ENCODE measurements at places on chromosomes 4 and X.

GRCh38 chr4:100095729-100096595, 94.3 kb downstream of the DDIT4L start:
- DNase-seq, result peak; percentile 59

- no peak for DNase-seq
Measured at GRCh38 chr4:169039251-169039954, 29.3 kb upstream of the CBR4 start.

DNA sequence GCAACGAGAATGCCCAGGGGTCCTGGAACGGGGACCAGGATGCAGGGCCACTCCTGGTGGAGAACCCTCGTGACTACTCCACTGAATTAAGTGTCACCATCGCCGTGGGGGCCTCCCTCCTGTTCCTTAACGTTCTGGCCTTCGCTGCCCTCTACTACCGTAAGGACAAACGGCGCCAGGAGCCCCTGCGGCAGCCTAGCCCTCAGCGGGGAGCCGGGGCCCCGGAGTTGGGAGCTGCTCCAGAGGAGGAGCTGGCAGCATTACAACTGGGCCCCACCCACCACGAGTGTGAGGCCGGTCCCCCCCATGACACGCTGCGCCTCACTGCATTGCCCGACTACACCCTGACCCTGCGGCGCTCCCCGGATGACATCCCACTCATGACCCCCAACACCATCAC, 24.9 kb downstream of the NLGN3 start:
- no peak for DNase-seq

GRCh38 chrX:114097427-114097826, 486.5 kb upstream of the HTR2C start:
- DNase-seq, result no peak

GRCh38 chr4:120977435-120977997, 55.0 kb upstream of the PRDM5 start:
- no peak for DNase-seq

DNA sequence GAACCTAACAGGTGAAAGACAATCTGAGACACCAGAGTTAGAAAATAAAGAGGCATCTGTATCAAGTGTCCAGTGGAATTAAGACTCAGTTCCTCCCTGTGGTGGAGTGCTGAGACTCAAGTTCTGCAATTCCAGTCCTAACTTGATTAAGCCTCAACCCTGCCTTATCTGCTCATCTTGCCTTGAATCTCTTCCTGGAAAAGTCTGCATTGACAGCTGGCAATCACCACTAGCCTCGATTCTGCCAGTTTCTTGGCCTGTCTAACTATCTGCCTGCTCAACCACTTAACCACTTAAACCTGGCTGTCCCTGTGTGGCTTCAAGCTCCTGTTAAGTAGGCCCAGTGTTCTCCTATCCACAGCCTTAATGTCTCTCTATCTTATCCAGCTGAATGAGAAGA, 22.4 kb upstream of the NEIL3 start:
- DNase-seq, result no peak

GRCh38 chr4:70914631-70915030, 12.5 kb downstream of the MOB1B start:
- no peak for DNase-seq
